ENCODE measurements at places on chromosomes 7 and 10. TPM values are rescaled to one million over a fixed set of nuclear protein-coding genes. Genes with fewer than 3 reads are reported as not detected.
A peak's percentile ranks its signal among the peaks of the same experiment; 100 is the strongest.

Gene COMMD3
- total RNA-seq, result 75.4 TPM

Gene MSMB
- not detected for total RNA-seq

Gene ACADSB
- total RNA-seq, result 5.7 TPM

- peak; percentile 45 for DNase-seq
These were observed 2.0 kb upstream of the SFTPA2 start for GRCh38 chr10:79562135-79562756.

DNA sequence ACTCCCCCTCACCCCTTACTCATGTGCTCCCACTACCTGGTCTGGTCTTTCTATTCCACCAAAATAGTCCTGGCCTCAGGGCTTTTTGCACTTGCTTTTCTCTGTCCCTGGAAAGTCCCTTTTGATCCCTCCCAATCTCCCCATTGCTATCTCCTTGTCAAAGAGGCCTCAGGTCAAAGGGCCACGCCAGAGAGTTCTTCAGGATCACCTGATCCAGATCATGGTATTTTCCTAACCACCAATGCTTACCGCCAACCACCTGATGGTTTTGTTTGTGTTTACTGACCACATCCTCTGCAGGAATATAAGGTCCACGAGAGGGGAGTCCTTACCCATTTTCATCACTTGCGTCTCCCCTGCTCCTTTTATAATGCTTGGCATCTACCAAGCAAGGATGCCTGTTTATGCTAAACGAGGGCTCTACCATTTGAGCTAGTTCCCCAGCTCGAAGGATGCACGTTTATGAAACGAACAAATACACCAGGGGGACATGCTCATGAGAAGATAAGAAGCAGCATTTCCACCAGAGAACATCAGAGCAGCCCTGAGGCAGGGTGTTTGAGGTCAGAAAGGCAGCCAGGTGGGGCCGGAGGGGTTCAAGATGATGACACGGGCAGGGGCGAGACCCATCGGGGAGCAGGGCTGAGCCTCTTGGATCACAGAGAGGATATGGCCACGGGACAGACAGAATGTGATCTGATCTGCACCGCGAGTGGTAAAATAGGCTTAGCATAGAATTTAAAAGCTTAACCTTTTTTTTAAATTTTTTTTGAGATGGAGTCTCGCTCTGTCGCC lies 43.1 kb upstream of the FOXK1 start:
- no peak for DNase-seq

- DNase-seq, result no peak
These were observed 8.3 kb downstream of the HECTD2 start for GRCh38 chr10:91418416-91418815.

DNA sequence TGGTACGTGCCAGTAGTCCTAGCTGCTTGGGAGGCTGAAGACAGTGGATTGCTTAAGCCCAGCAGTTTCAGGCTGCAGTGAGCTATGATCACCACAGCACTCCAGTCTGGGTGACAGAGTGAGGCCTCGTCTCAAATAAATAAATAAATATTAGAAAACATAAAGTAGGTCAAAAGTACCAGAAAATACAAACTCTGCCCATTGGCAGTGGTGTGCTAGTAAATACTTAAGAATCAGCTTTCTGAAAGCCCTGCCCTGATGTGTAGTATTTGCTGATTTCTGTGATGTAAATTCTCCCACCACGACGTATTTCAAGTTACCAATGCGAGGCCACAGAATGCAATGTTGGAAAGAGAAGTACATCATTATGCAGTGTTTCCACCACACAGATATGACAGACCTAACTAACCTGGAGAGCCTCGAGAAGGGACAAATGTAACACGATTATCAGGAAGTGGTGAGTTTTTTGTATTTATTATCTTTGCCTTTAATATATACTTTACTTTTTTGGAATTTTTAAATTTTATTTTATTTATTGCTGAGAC lies 11.8 kb upstream of the MAP3K8 start:
- no peak for DNase-seq

- DNase-seq, result no peak
These were observed 619.8 kb upstream of the CELF2 start for GRCh38 chr10:10397906-10398305.

- DNase-seq, result no peak
These were observed 24.1 kb downstream of the GRIFIN start for GRCh38 chr7:2452074-2452507.

DNA sequence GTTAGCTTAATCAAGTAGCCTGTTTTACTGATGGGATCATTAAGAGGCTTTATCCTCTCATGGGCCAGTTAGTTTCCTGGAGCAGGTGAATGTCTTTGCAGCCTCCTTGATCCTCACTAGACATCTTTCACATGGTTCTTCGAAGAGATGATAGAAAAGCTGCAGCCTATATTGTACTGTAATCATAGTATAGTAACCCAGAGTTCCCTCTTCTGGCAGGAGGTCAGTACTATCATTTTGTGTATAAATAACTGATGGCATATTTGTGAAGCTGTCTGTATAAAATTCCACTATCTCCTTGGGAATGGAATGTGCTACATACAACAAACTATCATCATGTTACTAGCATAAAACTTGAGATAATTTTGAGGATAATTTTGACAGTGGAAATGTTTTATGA lies 123.8 kb upstream of the PRPS1L1 start:
- DNase-seq, result no peak

- no peak for DNase-seq
These were observed 17.8 kb upstream of the INSIG1 start for GRCh38 chr7:155279787-155280445.

GRCh38 chr7:101743241-101743994 lies 74.0 kb upstream of the CUX1 start:
- DNase-seq, result peak; percentile 39

GRCh38 chr7:129176916-129177710 lies 11.3 kb upstream of the SMO start:
- DNase-seq, result peak; percentile 34

DNA sequence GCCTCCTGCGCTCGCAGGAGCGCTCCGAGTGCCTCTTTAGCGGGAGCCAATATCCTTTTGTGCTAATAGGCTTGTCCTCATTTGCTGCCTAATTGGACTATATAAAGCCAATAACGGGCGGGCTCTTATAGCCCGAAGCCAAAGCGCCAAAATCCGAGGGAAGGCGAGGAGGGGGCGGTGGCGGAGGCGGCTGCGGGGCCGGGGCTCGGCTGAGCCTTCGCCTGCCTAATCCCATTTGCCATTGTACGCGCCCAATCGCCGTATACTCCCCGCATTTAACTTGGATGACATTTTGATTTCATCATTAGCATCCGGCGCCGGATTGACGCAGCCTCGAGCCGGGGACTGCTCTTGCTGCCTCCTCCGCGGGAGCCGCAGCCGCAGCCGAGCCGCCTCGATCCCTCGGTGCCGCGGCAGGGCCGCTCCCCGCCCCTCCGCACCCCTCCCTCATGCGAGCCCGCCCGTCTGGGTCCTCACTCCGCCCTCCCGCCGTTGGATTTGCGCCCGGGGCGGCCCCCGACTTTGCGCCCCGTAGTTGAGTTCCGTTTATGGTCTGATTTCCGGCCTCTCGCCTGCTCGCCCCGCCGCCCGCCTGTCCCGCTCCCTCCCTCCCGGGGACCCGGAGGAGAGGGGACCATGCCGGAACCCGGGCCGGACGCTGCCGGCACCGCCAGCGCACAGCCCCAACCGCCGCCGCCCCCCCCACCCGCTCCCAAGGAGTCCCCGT lies at the start of gene HMX3:
Gene HMX3, plus strand, starts transcription at position 556 of the 727 bp plus-strand sequence. Its CDS starts 81 bp downstream, at position 637.
- DNase-seq, result peak; percentile 76
